ENCODE measurements at places on chromosomes 13 and 19. TPM values are rescaled to one million over a fixed set of nuclear protein-coding genes. Genes with fewer than 3 reads are reported as not detected.

- no peaks in the 10 kb centered on the region for H3K27me3 ChIP-seq
- H3K27ac ChIP-seq, result no peak overlapping the region
- H3K4me3 ChIP-seq, result no peak overlapping the region
- DNase-seq, result peak; percentile 83
Measured at GRCh38 chr13:38417727-38418126, 68.1 kb downstream of the UFM1 start.

DNA sequence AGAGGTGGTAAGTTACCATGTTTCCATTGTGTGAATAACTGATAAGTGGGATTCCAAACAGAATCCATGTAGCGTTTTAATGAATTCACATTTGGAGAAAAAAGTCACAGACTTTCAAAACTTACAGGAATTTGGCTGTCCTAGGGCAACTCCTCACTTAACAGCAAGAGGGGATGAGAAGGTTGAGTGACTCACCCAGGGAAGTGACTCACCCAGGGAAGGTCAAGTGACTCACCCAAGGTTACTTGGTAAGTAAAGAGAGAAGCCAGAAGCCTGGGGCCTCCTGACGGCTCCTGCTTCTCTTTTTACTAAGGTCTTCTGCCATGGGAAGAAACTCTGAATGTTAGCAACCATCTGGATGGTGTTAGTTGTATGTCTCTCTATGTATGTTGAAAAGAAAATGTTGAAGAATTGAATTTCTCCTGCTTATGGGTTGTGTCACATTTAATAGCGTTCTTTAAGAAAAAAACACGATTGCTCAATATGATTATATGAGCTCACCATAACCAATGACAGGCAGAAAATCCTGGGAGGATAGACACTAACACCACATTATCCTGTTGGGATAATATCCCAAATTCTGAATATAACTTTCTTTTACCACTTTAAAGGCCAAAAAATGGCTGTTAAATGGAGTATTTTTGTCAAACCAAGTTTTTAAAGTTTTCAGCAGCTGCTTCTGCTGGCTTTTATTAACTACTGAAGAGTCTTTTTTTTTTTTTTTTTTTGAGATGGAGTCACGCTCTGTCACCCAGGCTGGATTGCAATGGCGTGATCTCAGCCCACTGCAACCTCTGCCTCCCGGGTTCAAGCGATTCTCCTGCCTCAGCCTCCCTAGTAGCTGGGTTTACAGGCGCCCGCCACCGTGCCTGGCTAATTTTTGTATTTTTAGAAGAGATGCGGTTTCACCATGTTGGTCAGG lies 195.6 kb downstream of the GGACT start:
- H3K4me1 ChIP-seq, result peaks cover 49% of the 10 kb centered on the region
- H3K27ac ChIP-seq, result peak overlapping the region; percentile 72
- no peak overlapping the region for H3K4me3 ChIP-seq
- no peaks in the 10 kb centered on the region for H3K36me3 ChIP-seq
- H3K27me3 ChIP-seq, result no peaks in the 10 kb centered on the region

GRCh38 chr19:6011206-6011605 lies 33.3 kb upstream of the RANBP3 start:
- H3K4me1 ChIP-seq, result no peaks in the 10 kb centered on the region
- no peak overlapping the region for H3K27ac ChIP-seq
- no peaks in the 10 kb centered on the region for H3K36me3 ChIP-seq
- H3K27me3 ChIP-seq, result no peaks in the 10 kb centered on the region
- no peak for DNase-seq

- H3K27me3 ChIP-seq, result no peaks in the 10 kb centered on the region
- DNase-seq, result no peak
- H3K4me3 ChIP-seq, result no peak overlapping the region
- no peaks in the 10 kb centered on the region for H3K4me1 ChIP-seq
- H3K27ac ChIP-seq, result no peak overlapping the region
Measured at GRCh38 chr13:98436233-98436910, 140.5 kb downstream of the STK24 start.

The TPT1 gene
- 1,963 TPM for total RNA-seq

GRCh38 chr19:50478901-50479715 lies 2.5 kb upstream of the GARIN5A start:
- peak; percentile 31 for DNase-seq
- no peak overlapping the region for H3K4me3 ChIP-seq
- H3K27ac ChIP-seq, result no peak overlapping the region
- no peaks in the 10 kb centered on the region for H3K27me3 ChIP-seq

DNA sequence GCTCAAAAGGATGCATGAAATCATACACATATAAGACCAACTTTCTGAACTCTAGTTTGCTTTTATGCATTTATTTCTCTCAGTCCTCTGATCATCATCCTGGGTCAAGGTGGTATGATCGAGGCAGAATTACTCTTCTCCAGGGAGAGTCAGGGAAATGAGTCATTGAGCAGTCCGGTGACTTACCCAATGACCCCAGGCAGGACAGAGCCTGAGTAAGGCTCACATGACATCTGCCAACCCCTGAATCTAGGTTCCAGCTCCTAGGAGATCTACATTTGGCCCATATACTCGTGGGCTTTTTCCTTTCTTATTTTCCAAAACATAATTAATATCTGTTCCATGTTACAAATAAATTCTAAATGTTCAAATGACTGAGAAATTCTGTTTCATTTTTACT lies 502.3 kb downstream of the FOXO1 start:
- H3K4me1 ChIP-seq, result no peaks in the 10 kb centered on the region
- no peak overlapping the region for H3K27ac ChIP-seq

DNA sequence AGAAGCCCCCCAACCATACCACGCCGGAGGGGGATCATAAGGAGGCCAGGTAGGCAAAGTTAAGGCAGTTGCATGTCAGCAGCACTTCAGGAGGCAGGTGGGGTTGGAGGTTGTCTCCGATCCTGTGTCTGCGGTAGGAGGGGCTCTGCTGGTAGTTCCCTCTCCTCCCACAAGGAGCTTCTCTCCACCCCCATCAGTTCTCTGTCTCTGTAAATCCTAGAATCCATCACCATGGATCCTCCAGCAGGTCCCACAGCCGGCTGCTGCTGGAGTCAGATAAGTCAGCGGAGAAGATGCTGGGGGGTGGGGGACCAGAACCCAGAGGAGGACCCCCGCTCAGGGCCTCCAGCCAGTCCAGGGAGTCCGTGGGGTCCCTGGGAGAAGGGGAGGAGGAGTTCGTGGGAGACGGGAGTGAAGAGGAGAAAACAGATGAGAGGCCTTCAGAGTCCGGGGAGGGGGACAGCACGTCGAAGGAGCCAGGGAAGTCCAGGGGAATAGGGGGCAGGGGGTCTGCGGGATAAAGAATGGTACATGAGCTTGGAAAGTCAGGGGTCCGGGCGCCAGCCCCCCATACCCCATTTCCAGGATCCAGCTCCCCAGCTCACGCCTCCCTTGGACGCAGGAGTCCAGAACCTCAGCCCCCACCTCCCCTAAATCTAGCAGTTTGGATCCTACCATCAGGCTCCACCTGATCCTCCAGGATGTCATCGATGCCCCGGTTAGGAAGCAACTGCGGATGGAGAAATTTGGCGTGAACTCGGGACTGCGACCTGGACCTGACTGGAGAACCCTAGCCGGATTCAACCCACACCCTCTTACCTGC lies 6.3 kb downstream of the MAMSTR start:
- no peaks in the 10 kb centered on the region for H3K36me3 ChIP-seq
- peak overlapping the region; percentile 7 for H3K27ac ChIP-seq
- H3K4me1 ChIP-seq, result peaks cover 33% of the 10 kb centered on the region
- peak overlapping the region; percentile 66 for H3K4me3 ChIP-seq
